Activated CD4-positive, CD25-positive, alpha-beta regulatory T cell treated with anti-CD3 and anti-CD28 coated beads, Interleukin-2, amount 50 U/mL, for 24 hours (primary cell): ENCODE measurements at places on chromosomes 3 and 15.

DNA sequence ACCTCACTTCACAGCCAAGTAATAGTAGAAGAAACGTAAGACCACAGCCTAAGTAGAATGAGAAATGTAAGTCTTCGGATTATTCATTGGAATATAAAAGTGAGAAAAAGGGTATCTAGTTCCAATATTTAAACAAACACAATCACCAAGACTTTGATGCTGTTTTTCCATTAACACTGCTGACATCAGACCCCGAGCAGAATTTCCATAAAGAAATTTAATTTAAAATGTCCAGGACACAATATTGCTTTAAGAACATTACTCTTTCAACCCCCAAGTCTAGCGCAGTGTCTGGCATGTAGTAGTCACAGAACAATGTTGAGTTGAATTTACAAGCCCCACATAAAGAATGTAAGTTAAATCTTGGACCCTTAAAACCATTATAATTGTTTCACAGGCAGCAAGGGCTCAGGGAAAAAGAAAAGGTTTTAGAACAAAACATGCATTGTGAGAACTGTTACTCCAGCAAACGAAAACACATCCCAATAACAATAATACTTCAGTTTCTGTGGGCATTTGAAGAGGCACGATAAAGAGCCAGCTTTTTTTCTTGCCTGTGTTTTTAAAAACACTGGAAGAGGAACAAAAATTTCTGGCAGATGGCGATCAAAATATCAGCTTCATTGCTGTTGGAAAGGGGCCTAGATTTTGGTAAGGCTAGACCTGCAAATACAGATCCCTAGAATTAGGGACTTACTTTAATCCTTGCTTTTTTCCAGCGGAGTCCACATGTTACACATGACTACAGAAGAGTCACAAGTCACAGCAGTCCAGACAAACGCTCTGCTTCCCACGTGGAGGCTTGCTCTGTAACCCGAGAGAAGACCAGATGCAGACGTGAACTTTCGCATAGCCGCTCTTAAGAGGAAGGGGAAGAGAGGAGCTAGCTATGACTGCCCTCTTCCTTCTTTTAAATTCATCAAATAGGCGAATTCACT lies 77.9 kb upstream of the IGSF10 start:
- no peak for ATAC-seq

- ATAC-seq, result no peak
These were observed 455.6 kb downstream of the TUSC7 start for GRCh38 chr3:117165176-117165575.

- ATAC-seq, result no peak
These were observed 50.1 kb downstream of the UMPS start for GRCh38 chr3:124780356-124780755.

DNA sequence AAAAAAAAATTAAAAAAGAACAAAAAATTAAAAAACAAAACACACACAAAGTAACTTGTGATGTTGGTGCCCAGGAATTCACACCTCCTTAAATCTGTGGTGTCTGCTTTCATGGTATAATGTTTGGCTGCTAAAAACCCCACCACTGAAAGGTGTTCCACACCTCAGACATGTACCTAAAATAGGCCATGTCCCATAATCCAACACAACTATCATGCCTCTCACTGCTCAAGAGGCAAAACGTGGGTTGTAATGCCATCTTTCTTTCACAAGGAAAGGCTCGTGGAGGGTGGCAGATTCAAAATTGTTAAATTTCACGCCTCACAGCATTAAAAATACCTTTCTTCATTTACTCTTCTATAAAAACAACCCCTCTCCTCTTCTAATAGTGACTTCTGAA lies 29.5 kb downstream of the MKRN2 start:
- no peak for ATAC-seq

GRCh38 chr15:72127724-72128322 lies 9.6 kb downstream of the SENP8 start:
- ATAC-seq, result no peak

DNA sequence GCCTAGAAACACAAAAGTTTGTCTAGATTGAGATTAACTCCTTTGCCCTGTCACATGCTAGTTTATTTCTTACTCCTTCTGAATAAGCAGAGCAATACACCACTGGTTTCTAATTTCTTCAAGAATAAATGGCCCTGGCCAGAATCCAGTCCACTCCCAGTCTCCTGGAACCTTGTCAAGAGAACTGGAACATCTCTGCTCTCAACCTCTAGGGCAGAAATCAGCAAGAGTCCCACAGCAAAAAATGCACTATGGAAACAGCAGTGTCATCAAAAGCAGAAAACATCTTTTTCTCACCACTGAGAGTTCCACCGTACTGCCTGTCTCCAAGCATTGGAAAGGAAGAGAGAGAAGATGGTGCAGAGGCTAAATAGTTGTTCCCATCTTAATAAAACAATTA lies 35.9 kb upstream of the PPP2R3A start:
- no peak for ATAC-seq

DNA sequence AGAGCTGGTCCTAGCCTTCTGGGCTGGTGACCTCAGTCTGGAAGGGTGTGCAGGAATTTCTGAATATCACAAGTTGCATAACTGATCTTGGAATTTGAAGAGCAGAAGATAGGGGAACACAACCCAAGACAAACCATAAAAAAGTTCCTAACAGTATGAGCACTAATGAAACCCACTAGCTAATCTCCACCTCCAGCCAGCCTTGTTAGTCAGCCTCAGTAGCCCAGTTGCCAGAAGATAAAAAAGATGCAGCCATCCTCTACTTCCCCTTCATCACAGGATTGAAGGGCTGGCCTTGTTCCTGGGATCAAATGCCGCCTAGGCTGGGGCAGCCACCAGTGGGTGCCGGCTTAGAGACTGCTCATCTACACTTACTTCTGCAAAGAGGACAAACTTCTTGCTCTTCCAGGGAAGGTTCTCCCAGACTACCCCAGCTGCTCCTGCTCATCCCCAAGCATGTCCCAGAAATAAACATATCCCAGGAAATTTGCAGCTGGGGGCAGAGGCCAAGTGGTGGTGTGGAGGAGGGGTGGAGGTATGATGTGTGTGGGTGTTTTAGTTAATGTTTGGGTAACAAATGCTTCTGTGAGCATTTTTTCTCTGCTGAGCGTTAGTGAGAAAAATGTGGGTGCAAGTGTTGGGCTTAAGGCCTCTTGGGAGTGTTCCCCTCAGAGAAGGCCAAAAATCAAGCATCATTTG lies 9.2 kb upstream of the ITGA11 start:
- no peak for ATAC-seq

GRCh38 chr15:36773698-36774097 lies 194.3 kb downstream of the CDIN1 start:
- no peak for ATAC-seq

GRCh38 chr3:18442756-18443664 lies 17.9 kb upstream of the SATB1 start:
- ATAC-seq, result no peak

- no peak for ATAC-seq
These were observed 8.6 kb upstream of the EEFSEC start for GRCh38 chr3:128144512-128145187.
